ENCODE measurements at places on chromosomes 6 and 20.

GRCh38 chr6:72703093-72703492 is 81.2 kb downstream of the KCNQ5 start:
- no peak for DNase-seq

GRCh38 chr20:23298926-23299672 is 51.5 kb upstream of the NXT1 start:
- DNase-seq, result no peak

GRCh38 chr6:15213838-15214400 is 31.9 kb upstream of the JARID2 start:
- no peak for DNase-seq

DNA sequence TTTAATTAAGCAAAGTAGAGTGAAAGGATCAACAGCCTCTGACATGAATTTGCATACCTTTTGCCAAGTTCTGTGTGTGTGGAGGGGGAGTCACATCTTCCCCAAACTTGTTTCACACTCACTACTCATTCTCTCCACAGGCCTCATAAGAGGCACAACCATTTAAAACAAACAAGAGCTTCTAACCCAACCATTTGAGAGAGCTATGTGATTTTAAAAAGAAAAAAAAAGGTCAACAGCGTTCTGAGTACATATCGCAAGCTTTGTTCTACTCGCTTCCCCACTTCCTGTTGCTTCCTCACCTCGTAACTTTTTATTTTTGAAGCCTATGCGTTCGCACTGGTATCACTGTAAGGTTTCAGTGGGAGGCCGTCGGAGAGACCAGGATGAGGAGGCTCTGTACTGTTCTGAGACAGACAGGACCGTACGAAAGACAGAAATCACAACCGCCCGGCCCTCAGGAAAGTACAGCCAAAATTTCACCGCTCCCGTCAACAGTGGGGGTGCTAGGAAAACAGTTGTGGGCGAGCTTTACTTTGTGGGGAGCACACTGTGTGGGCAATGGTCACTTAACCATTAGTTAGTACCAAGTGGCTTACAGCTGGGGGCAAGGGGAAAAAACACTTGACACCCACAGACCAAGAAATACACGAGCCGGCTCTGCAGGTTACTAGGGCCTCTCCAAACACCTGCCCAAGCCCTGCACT is 61.3 kb downstream of the TRERF1 start:
- peak; percentile 48 for DNase-seq

DNA sequence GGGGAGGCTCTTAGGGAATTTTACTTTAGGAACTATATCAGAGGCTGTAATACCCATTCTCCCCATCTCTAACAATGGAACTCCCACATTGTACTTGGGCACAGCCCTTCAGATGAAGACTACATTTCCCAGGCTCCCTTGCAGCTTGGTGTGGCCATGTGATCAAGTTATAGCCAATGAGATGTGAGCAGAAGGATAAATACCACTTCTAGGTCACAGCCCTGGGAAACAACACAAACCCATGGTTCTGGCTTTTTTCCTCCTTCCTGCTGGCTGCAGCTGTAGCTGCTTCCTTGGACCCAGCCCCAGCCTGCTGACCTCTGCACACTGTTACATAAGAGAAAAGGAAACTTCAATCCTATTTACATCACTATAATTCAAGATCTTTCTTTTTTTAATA is 445.9 kb upstream of the JARID2 start:
- peak; percentile 27 for DNase-seq

- no peak for DNase-seq
Observed at GRCh38 chr6:53822401-53823125, 27.8 kb downstream of the LRRC1 start.

- no peak for DNase-seq
Observed at GRCh38 chr6:11730641-11731040, 48.0 kb downstream of the ADTRP start.

GRCh38 chr6:75089921-75090320 is 115.9 kb downstream of the COL12A1 start:
- DNase-seq, result no peak

DNA sequence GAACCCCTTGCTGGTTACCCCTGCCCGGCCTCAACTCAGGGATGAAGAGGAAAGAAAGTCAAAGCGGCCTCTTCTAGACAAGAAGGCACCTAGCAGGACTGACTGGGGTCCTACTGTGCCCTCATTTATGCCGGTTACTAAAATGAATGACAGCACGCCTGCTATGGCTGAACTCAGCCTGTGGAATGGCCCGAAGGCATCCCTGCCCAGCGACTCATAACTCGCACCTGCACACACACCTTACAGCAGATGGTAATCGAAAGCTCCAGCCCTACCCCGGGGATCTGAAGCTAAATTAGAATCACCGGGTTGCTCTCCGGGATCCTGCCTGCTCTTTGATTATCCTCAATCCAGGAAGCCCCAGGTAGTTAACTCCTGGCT is 747 bp upstream of the TXNDC5 start:
- no peak for DNase-seq

DNA sequence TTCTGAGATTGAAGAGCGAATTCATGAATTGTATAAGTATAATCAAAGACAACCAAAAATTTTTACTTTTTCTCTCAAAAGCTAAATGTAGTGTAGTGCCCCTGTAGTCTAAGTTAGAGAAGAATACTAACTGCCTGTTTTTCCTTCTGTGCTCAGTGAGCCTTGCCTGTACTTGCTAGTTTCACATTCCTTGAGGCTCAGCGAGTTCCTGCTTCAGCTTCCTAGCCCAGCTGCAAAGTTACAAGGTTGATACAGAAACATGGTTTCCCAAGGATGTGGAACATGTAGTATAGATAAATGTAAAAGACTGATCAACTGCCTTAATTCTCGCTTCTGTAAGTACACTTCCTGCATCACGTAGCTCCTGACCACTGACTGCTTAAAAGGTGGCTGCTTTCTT is 33.1 kb upstream of the SEC63 start:
- no peak for DNase-seq

GRCh38 chr20:4689220-4689619 is 32.5 kb upstream of the PRND start:
- no peak for DNase-seq

GRCh38 chr20:50794181-50794845 is 548 bp upstream of the BCAS4 start:
- no peak for DNase-seq

DNA sequence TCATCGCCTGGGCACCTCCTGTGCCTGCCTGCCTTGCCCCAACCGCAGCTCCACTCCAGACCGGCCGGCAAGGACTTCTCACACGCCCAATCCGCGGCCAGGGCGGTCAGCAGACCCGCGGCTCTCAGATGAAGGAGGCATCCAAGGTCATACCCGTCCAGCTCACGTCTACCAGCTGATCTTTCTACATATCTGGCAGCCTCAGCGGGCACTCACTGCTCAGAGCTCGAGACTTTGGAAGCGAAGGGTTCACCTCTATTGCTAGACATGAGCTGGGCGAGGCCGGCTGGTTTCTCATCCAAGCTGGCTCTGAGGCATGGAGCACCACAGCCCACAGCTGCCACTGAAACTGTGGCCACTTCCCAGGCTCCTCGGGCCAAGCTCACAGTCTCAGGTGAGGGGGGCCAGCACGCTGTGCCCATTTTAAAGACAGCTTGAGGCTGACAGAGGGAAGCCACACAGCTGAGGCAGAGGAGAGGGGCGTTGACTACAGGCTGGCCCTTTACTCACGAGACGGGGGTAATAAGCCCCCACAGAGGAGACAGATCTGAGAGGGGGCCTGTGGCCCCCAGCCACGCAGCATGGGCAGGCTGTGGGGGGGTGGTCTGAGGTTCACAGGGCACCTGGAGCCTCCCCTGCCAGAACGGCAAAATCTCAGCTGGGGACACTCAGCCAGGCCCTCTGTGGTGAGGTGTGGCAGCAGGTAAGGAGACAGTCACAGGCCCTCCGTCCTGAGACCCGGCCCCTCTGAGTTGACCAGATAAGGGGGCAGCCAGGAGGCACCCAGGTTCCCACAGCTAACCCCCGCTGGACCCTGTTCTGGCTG is 2.0 kb downstream of the LAMA5 start:
- DNase-seq, result no peak

- peak; percentile 31 for DNase-seq
Observed at GRCh38 chr6:52253494-52253893, 9.2 kb upstream of the IL17F start.

Data from activated CD4-positive, alpha-beta T cell treated with anti-CD3 and anti-CD28 coated beads, Interleukin-2, amount 50 U/mL, for 24 hours (primary cell).